ENCODE measurements at places on chromosomes 1 and 21.

DNA sequence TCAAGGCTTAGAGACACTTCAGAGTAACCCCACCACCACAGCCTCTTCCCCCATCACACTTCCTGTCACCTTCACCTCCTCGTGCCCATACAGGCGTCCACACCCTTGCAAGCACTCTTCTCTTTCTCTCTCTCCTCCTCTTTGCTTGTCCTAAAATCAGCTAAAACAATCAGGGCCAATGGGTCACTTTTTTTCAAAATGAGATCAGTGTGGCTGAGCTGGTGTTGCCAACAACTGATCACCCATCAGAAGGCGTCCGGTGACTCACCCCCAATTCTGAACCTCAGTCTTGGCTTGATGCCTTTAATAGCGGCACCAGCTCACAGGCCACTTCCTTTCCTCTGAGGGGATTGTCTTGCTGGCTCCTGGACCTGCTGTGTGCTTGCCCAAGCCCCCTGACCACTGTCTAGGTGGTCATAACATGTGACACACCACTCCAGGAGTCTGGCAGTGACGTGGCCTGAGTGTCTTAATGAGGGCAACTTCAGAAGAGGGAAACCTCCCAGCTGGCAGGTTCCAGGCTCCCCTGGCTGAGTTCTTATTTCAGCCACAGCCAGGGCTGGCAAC is 1.6 kb downstream of the DRAXIN start:
- DNase-seq: no peak

DNA sequence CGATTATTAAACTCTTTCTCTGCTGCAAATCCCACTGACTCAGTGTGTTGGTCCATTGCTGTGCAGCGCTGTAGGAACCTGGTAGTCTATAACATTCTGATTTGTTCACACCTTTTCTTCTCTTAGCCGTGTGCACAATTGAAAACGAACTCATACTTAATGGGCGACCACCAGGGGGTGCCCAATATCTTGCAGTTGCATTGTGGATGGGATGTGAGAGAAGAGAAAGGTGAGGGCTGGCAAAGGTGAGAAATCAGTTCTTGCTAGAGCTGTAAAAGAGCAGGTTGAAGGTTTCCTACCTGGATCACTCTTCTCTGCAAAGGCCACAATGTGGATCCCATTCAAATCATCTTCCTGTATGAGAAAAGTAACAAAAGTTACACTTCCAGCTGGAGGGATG is 51.0 kb downstream of the CASQ2 start:
- DNase-seq: peak; percentile 50

DNA sequence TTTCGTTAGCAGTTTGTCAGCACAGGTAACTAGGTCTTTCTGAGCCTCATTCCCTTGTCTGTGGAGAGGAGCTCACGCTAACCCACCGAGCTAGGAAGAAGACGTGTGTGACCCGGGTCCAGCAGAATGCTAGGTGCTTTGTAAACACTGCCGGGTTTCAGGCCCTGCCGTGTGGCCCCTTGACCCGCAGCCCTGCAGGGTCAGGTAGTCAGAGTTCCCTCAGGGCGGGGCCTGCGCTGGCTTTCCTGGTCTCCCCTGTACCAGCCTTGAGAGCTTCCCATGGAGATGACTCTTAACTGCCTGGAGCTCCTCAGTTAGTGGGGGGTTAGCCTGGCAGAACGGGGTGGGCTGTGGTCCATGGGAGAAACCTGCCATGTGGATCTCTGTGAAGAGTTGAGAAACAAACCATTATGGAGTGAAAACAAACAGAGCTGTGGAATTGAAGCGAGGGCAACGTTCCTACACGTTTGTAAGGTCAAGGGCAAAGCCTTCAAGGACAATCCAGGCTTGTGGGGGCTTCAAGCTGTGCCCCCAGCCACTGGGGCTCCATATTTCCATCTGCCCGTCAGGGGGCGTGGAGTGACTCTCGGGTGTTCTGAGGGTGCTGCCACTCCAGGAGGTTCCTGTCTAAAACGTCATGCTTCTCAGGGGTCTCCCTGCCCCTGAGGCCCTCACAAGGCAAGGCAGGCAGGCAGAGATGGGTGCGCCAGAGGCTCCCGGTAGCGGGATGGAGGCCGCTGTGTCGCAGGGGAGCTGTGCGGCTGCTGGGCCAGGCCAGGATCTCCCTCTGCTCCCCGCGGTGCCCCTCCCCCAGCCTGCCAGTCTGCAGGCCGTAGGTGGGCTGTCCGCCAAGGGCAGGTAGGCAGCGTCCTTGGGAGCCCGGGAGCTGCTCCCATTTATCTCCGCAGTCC is 23.8 kb downstream of the LHX4 start:
- no peak for DNase-seq

GRCh38 chr1:156993426-156994147 is 52.0 kb downstream of the ARHGEF11 start:
- no peak for DNase-seq

GRCh38 chr1:58290685-58291372 is 255.7 kb downstream of the OMA1 start:
- no peak for DNase-seq

DNA sequence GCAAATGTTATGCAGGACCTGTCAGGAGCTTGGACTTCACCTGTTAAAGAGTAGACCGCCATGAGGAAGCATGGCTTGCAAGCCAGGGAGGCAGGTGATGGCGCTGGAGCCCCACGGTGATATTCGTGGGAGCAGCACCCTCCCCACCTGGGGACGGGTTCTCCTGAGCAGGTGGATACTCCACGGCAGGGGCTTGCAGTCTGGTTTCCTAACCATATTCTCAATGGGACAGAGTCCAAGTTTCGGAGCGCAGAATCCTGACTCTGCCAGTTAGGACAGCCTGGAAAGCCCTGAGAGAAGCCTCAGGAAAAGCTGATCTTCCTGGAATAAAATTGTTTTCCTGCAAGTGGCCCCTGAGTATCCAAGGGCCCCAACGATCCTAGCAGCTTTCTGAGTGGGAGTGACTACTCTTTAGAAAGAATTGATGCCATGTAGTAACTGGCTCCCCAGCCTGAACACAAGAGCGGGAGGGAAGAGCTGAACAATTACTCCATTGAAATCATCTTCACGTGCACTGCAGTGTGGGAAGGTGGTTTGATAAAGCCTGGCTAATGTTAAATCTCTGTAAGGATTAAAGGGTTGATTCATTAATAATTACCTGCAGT is 146.3 kb upstream of the RAB4A start:
- DNase-seq: no peak

DNA sequence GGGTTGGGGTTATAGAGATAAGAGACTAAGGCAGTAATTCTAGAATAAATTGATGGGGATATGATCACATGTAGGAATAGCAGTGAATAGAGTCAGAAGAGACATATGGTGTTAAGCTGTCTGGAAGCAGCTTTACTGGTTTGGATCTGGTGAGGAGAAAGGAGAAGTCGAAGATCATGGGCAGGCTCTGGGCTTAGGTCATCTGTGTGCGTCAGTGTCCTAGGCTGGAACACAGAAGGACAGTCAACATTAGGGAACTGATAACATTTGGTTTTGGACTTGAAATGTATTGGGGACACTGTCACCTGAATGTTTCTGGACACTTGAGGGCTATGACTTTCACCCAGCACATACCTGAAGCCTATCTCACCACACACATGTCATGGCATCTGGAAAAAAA is 13.9 kb upstream of the GRIK1 start:
- no peak for DNase-seq

GRCh38 chr1:154824179-154825000 is 45.7 kb downstream of the KCNN3 start:
- DNase-seq: no peak

GRCh38 chr1:223682502-223682901 is 17.0 kb upstream of the CAPN8 start:
- no peak for DNase-seq

DNA sequence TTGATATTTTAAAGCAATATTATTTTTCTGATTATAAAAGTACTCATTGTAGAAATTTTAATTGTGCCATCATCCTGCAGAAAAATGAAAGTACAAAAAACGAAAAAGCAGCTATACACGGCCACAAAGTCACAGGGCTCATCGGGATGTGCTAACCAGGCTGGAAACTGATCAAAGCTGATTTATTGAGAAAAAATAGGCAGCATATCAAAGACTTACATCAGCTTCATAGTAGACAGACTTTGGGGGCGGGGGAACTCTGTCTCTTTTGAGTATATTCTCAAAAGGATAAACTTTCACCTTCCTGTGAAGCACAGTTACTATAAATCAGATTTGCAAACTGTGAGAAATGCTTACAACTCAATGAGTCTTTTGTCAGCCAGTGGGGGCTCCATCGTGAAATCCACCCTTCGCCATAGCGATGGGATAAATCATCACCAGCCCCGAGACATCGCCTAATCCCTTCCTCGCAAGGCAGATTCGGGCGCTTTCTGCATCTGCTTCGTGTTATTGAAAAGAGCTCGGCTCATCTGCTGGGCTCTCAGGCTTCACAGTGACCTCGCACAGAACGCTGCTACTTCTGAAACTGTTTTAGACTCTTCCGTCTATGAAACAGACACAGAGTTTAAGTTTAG is 69.2 kb upstream of the ERG start:
- DNase-seq: no peak

DNA sequence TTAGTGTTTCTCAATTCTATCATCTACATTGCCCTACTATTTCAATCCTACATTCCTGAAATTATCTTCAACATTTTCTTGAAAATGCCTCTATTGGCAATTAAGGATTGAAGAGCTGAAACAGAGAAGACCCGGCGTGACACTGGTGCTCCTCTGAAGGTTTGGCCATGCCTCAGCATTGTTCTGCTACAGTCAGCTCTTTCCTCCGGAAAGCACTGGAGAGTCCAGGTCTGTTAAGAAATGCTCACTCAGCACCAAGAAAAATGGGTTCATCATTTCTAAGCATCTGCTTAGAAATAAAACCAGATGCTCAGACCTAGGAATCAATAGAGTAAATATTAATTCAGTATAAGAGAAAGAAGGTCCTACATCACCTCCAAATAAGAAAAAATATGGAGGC is 58.8 kb downstream of the WARS2 start:
- no peak for DNase-seq

DNA sequence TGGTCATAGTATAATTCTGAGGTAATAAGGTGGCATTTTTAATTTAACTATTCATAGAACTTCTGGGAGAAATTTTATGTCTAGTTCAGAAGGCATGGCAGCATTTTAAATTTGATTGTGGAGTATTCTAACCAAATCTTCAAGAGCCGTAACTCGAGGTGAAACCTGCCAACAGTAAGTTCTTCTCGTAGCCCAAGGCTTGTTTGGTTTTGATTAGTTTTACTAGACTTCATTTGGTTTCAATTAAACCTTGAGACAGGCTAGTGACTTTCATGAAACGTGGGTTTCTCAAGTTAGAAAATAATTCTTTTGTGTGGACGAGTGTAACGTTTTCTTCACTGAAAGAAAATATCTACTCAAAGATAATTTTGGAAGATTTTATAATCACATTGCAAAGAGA is 395.5 kb downstream of the USP25 start:
- DNase-seq: no peak

DNA sequence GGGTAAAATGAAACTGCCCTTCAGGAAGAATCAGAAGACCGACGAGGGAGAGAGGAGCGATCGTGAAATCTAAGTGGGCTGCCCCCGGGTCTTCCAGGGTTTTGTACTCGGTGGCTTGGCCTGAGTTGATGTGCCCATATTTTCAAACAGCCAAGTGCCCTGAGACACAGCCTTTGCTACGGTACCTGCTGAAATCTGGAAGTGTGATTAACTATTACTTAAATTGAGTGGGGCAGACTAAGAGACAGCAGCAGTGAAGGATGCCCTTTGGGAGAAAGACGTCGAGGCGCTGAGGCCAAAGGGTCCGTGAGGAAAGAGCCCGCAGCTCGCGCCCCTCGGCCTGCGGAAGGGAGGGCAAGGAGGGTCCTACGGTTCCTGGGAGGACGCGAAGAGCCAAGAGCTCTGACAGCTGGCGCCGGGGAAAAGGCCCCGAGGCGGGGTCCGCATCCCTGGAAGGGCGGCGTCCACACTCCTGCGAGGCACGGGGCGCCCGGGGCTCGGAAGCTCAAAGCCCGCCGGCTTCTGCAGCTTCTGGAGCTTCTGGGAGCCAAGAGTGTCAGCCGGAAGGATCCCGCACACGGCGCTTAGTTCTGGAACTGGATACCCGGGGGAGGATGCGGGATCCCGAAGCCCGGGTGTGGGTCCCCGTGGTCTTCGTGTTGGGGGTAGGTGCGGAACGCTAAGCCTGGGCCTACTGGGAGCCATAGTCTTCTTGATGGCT is 15.4 kb upstream of the RNU1-4 start:
- peak; percentile 71 for DNase-seq

DNA sequence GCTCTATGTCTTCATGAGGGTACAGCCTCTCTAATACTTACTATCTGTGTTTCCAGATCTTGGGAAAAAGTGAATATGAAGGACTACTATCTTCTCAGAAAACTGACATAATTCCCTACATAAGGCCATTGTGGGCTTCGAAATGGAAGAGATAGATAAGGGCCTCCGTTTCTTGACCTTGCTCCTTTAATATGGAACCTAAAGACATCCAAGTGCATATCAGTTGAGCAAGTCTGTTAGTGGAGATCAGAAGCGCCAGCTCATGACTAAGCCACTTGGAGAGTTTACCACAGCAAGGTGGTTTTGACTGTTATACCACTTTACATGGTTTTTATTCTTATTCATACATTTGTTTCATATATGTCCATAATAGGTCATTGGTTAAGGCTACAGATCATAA is 35.3 kb upstream of the FCER1A start:
- DNase-seq: no peak

- no peak for DNase-seq
Measured at GRCh38 chr1:241475671-241476070, 43.9 kb downstream of the FH start.
